ENCODE measurements at places on chromosomes 6 and 20.

DNA sequence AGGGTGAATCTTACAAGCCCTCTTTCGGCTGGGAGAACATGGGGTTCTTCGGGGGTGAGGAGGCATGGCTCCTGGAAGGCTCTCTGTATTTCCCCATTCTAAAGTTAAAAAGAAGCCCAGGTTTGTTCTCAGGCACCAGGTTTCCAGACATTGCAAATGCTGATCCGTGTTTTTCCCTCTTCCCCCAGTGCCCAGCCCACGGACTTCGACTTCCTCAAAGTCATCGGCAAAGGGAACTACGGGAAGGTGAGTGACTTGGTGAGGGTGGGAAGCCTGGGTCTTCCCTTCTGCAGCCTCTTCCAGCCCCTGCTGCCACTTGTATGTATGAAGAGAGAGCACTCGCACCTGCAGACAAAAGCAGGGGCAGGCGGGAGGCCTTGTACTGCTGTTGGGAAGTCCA lies 8.7 kb downstream of the SGK2 start:
- DNase-seq: no peak

- no peak for DNase-seq
These were observed 218.2 kb upstream of the RNF24 start for GRCh38 chr20:4233520-4233919.

DNA sequence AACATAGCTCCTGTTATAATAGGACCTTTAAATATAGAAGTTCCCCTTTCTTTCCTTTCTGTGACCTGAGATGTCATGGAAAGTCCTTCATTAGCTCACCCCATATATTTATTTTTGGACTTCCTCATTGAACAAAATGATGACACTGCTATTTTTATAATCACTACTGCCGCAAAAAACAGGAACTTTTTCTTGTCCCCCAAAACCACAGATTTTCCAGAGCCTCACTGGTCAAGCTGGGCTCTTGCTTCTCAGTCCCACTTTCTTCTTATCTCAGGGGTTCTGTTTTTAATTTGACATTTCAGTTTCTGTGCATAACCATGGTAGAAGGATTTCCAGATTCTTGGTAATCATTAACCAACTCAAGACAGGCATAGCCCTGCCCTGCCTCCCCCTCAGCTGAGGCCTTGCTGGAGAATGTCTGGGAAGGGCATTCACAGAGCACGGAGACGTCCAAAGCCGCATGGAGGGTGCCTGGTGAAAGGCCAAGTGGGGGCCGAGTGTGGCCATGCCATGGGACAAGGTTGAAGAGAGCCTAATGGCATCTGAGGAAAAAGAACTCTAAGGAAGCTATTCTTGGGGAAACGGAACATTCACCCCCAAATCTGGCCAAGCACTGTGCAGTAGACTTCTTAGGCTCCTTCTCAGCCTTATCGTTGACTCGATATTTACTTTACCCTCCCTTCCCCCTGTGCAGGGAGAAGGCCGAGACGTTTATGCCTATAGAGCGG lies 73.7 kb downstream of the EDN1 start:
- no peak for DNase-seq

DNA sequence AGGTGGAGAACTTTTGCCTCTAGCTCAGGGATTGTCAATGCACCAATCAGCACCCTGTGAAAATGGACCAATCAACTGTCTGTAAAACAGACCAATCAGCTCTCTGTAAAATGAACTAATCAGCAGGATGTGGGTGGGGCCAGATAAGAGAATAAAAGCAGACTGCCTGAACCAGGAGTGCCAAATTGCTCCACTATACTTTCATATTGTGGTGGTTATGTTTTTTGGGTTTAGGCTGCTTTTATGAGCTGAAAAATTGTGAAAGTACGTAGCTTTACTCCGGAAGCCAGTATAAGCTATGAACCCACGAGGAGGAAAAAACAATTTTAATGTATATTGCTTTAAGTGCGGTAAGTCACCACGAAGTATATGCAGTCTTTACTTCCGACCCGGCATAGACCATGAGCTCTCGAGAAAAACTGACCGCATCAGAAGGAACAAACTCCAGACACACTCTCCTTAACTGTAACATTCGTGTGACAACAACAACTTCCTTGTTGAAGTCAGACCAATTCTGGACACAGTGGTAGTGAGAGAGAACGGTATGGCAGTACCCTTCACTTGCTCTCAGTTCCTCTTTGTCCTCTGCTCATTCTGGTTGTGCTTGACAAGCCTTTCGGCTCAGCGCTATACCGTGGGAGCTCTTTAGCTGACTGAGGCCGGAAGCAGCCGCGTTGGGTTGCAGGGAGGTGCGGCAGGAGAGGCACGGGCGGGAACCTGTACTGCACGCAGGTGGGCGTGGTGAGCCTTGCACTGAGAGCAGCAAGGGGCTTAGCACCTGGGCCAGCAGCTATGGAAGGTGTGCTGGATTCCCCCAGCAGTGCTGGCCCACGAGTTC lies 81.9 kb upstream of the E2F3 start:
- no peak for DNase-seq

GRCh38 chr6:47366335-47366890 lies 56.7 kb upstream of the TNFRSF21 start:
- DNase-seq: no peak

- no peak for DNase-seq
These were observed 3.5 kb downstream of the GNMT start for GRCh38 chr6:42963855-42964605.

DNA sequence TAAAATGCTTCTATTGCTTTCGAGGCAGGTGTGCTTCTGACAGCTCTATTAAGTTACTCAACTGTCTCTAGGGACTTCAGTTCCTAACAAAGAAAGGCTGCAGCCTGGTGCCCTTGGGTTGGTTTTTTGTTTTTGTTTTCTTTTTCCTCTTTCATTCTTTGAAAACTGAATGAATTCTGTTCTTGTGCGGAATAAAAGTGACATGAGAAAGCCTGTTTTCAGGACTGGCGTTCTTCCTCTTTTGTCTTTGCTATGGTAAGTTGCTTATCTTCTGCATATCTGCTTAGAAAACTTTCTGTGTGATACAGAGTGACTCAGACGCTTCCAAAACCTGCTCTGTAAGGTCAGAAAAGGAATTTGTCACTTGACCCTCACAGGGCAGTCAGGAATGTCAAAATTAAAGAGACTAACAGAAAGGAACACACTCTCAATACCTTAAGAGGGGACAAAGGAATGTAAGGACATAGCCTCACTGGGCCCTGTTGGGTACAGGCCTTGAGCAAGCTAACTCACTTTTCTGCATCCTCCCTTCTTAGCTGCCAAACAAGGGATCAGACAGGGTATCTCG lies 56.2 kb upstream of the NHSL1 start:
- DNase-seq: no peak

DNA sequence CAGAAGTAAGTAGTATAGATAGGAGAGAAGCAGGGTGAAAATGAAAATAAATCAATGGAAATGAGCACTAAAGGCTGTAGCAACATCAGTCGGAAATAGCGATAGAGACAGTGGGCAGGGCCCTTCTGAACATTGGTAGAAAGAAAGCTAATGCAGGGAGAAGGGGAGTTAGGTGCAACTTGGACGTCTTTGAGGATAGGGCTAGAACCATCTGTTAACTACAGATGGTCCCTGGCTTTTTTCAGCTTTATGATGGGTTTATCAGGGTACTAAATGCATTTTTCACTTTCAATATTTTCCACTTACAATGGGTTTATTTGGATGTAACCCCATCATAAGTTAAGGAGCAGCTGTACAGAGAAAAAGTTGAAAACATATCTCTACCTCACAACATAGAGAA lies 72.8 kb upstream of the CNR1 start:
- DNase-seq: no peak

DNA sequence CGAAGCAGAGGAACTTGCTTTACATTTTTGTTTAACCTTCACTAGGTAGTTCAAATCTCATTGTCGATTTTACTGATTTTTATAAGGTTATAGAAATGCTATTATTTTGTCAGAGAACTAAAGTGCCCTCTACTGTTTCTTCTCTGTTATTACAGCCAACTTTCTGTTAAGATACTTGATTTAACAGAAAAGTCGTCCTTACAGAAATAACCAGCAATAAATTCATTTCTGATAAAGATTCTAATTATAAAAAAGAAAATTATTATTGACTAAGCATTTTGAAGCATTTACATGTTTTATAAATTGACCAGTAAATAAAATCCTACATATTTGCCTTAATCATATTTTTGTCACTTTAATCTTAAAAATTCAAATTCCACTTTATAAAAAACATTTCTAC lies 60.8 kb downstream of the OGFRL1 start:
- no peak for DNase-seq

GRCh38 chr6:6176586-6177228 lies 143.8 kb downstream of the F13A1 start:
- no peak for DNase-seq

DNA sequence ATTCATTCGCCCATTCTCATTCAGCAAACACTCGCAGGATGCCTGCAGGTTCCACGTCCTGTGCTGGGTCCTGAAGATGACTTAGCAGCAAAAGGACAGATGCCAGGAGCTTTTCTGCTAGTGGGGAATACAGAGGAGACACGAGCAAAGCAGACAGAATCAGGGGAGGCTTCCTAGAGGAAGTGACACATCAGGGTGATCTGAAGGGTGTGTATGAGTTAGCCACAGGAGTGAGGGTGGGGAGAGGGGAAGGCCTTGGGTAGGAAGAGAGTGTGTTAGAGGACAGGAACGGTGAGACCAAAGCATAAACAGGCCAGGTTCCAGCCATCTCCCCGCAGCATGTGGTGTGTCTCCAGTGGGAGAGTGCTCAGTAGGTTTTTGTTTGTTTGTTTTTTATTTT lies 73.4 kb upstream of the GTSF1L start:
- no peak for DNase-seq

DNA sequence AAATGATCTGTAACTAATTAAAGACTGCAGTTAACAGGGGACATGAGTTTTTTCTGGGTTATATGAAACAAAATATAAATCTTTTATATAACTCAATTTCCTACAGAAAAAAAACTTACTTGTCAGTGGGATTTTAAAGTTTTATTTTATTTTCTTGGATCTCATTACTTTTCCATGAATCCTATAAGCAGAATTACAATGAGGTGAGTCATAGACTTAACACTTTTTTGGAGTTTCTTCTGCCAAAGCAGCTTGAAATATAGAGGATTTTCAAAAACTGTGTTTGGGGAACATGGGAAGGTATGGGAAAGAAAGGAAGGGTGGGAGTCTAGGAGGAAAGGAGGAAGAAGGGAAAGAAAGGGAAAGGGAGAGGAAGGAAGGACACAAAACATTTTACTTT lies 130.7 kb downstream of the AIG1 start:
- DNase-seq: no peak

DNA sequence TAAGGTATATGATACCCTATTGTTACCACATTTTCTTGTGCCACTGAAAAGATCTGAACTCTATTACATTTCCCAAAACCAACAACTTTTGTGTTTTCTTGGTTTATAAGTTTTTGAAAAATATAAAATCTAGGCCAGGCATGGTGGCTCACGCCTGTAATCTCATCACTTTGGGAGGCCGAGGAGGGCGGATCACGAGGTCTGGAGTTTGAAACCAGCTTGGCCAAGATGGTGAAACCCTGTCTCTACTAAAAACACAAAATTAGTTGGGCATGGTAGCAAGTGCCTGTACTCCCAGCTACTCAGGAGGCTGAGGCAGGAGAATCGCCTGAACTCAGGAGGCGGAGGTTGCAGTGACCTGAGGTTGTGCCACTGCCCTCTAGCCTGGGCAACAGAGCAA lies 34.3 kb downstream of the SAMHD1 start:
- DNase-seq: no peak

DNA sequence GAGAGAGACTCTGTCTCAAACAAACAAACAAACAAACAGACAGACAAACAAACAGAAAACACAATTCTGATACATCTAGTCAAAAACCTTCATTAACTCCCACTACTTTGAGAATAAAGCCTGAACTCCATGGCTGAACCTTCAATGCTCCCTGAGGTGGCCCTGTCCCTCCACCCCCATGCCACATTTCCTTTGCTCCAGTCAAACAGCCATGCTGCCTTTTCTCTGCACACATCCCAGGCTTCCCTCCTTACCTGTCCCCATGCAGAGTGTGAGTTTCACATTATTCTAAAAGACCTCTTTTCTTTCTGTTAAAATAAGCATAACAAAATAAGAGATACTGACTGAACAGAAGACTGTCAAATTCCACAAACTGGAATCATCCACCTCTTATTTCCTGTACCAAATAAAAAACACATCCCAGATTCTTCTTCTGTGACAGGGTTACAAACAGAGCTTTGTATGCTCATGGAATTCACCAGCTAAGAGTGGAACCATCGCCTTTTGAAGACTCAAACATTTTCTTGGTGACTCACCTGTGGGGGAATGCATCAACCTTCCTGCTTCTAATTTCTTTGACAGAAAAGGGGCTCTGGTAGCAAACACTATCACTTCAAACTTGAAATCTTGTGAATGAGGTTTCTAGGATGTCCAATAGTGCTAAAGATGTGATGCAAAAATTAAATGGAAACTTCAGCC lies 71.0 kb upstream of the SLC22A16 start:
- no peak for DNase-seq

Data from NCI-H187 (cell line).